ENCODE measurements at places on chromosomes 12 and 14.

- no peak for DNase-seq
These were observed at the start of gene WNT1 for GRCh38 chr12:48978291-48978740. WNT1 (plus strand) TSS chr12:48978322; CDS start chr12:48978651, 329 bp downstream.

- no peak for DNase-seq
These were observed 123.0 kb downstream of the FSCB start for GRCh38 chr14:44384093-44384492.

GRCh38 chr12:113298861-113299545, 35.9 kb downstream of the SLC8B1 start:
- DNase-seq, result no peak

- DNase-seq, result no peak
These were observed 422.9 kb upstream of the OR4E1 start for GRCh38 chr14:22096514-22096895.

DNA sequence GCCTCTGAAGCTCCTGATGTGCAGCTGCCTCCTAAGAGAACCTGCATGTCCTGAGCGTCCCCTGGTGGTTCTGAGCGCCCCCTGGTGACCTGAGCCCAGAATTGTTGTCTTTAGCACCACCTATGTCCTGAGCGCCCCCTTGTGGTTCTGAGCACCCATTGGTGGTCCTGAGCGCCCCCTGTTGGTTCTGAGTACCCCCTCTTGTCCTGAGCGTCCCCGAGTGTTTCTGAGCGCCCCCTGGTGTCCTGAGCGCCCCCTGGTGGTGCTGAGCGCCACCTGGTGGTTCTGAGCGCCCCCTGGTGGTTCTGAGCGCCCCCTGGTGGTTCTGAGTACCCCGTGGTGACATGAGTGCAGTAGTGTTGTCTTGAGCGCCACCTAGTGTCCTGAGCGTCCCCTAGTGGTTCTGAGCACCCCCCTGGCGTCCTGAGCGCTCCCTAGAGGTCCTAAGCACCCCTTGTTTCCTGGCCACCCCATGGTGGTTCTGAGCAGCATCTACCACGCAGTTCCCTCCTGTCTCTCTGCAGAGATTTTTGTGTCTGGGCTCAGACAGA, 782.5 kb downstream of the TMEM121 start:
- peak; percentile 69 for DNase-seq

- DNase-seq, result no peak
These were observed 234.8 kb upstream of the ATP2B1 start for GRCh38 chr12:89943463-89943862.

All from effector CD8-positive, alpha-beta T cell (primary cell).